ENCODE measurements at places on chromosomes 12 and 14.
A peak's percentile ranks its signal among the peaks of the same experiment; 100 is the strongest.

DNA sequence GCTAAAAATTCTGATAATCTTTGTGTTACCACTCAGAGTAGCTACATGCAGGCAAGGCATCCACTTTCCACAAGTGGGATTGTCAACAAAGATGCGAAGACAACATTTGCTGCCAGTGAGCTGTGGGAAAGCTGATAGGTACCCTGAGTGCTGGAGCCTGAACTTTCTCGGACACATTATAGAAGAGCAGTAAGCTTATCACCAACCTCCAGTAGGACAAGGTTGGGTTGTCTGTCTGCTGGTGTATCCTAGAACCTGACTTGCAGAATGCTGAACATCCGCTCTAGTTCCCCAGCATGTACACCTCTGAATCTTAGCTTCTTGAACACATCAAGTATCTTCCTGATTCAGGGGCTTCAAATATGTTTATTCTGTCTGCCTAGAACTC, 103.8 kb upstream of the PPM1H start:
- DNase-seq, result no peak

GRCh38 chr12:54175200-54175963, 13.4 kb downstream of the SMUG1 start:
- no peak for DNase-seq

- DNase-seq, result no peak
Observed at GRCh38 chr12:110647631-110648040, 33.7 kb downstream of the TCTN1 start.

DNA sequence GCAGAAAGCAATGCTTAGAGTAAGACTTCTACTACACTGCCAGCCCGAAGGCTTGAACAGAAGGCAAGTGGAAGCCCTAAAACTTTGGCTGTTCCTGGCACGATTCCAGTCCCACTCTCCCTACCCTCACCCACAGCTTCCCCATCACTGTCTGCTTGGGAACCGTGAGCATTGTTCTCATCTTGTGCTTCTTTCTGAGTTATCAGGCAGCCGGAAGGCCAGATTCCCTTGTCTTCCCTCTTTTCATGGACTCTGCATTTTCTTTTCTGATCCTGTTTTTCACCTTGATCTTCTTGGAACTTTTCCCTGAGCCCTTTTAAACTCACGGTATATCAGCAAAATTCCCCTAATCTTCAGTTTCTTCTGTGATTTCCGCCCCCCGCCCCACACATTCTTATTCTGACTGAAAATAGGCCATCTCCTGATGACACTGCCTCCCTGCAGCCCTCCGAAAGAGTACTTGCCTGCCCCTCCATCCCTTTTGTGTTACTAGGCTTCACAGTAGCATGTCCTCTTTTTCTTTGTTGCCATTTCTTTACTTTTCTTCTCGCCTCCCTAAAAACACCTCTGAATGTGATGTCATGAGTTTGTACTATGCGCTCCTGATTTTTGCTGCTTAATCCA, 29.9 kb downstream of the RCOR1 start:
- DNase-seq, result no peak

- no peak for DNase-seq
Observed at GRCh38 chr12:4802841-4803240, 82.6 kb downstream of the GALNT8 start.

- peak; percentile 19 for DNase-seq
Observed at GRCh38 chr12:2582631-2583030, 212.1 kb upstream of the FKBP4 start.

DNA sequence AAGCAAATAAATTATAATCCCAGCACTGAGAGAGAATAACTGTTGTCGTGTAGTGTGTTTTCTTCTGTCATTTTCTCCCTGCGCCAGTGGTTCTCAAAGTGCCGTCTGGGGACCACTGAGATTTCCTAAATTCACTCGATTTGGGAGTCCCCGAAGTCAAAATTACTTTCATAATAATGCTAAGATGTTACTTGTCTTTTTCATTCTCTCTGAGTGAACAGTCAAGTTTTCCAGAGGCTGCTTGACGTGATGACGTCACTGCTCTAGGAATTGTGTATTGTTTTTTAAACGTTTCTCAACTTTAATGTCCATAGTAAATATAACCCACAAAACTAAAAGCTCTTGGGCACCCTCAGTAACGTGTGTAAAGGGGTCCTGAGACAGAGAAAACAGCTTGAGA, 796 bp upstream of the POP5 start:
- DNase-seq, result no peak

DNA sequence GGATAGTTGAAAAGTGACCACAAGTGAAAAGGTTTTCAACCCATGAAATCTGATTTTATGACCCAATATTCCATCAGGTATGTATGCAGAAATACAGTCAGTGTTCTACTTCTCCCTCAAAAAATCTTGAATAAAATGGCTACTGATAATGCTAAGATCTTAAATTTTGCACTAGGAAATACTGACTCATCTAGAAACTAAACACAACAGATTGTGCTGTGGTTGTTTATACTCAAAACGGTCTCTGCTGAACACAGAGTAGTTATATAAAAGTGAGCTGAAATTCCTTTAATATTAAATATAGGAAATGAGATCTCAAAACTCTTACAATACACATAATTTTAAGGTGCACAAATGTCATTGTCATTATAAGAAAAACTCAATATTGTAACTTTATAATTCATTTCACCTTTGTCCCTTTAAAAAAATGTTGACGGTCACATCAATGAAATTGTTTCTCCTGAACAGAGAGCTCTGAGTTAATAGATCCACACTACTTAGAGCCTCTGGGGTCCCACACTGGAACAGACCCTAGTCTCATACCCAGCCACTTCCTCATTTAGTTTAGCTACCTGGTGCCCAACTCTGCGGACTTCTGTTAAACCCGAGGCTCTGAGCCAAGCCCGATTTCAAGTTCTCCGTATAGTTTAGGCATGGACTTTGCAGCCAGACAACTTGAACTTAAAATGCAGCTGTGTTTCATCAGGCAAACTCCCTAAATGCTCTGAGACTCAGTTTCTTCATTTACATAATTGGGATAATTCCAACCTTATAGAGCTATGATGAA, 9.3 kb downstream of the COCH start:
- DNase-seq, result no peak

DNA sequence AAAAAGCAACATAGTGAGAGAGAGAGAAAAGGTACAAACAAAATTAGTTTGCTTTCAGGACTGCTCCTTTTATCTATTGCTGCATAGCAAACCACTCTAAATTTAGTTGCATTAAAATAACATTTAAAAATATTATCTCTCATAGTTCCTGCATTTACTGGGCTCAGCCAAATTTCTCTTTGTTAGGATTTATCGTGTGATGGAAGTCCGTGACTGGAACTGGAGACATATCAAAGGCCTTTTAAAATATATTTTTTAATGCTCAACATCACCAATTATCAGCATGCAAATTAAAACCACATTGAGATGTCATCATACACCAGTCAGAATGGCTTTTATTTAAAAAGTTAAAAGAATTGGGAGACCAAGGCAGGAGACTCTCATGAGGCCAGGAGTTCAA, 107.6 kb upstream of the SYT1 start:
- DNase-seq, result no peak

GRCh38 chr12:52828591-52829021, 5.5 kb downstream of the KRT79 start:
- DNase-seq, result no peak

DNA sequence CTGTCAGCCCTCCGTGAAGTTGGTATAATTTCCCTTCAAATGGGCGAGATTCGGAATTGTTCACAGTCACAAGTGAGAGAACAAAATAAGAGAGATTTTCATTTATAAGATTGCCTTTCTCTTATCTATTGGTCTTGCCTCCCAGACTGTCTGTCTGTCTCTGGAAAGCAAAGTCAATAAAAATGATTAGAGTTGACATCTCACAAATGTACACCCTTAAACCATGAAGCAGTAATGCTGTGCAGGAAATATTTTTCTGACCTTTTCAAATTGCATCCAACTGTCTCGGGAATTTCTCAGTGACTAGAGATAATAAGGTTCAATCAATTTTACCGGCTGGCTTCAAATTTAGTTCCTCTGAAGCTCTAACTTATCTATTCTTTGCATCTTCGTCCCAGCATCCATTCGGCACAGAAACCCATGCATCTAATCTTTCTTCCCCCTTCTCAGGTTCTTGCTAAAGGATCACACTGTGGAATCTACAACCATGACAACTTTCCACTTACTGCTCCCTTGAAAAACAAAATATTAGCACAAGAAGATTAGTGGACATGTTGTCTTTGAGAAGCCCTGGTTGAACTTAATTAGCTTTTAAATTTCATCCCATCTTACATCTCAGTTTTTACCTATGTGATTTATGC, 93.1 kb downstream of the RMST start:
- DNase-seq, result no peak

DNA sequence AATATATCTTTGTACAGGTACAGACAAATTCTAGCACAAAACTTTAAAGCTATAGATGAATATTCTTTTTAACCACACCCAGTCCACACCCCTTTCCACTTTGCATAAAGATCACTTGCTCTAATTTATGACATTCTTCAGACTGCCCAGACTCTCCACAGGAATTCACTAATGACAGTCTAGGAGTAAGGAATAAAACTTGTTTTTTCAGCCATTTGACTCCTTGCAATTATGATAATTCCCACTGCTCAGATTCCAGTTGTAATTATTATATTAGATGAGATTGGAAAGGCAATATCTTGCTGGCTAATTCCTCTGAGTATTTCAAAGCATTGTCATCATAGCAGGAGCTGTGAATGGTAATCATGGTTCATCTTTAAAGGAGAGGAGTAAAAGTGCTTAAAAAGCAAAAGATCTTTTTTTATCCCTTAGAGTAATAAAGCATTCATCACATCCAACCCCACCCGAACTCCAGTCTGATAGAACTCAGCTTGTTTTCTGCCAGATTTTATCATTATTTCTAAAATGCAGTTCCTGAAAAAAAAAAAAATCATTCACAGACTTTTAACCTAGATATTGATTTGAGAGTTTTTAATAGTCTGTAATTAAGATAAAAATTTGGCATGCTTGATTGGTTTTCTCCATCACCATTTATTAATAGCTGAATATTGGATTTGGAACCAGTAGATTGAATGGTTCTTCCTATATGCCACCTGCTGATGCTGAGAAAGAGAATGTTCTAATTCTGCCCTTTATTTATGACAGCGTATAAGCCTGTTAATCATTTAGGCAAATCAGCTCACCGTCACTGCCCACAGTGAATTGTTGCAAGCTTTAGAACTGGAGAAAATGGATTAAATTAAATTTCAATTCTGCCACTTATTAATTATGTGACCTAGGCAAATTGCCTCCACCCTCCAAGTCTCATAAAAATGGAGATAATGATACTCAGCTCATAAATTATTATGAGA, 93.9 kb upstream of the RASSF8 start:
- DNase-seq, result peak; percentile 77

DNA sequence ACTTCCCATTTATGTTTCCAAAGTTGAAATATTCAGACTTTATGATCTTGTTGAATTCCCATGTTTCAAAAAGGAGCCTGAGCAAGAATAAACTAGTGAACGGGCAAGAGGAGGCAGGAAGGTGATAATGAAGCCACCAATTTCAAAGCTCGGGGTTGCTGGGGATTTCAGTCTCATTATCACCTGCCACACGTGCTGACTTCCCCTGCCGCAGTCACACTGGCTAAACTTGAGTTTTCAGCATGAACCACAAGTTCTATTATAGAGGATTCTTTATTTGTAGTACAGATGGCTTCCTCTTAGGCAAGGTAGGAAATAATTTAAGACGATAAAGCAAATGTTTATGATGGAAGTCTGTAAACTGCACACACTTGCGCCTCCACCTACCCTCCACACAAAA, 18.1 kb upstream of the DIABLO start:
- DNase-seq, result no peak

DNA sequence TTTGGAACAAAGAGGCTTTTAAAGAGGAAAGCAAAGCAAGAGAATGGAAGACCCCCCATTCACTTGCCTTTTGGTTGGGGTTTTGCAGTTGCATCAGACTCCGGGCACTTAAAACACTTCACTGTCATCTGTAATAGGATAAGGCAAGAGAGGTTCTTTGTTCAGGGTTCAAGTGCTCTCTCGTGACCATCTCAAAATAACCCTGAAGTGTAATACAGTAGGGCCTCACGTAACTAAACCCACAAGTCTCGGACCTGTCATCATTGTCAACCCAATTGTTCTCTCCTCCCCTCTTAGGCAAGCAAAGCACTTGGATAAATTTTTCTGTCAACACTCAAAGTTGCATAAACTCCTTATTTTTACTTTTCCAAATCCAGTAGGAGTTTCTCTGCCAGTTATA, 26.9 kb upstream of the MYBPC1 start:
- DNase-seq, result no peak

DNA sequence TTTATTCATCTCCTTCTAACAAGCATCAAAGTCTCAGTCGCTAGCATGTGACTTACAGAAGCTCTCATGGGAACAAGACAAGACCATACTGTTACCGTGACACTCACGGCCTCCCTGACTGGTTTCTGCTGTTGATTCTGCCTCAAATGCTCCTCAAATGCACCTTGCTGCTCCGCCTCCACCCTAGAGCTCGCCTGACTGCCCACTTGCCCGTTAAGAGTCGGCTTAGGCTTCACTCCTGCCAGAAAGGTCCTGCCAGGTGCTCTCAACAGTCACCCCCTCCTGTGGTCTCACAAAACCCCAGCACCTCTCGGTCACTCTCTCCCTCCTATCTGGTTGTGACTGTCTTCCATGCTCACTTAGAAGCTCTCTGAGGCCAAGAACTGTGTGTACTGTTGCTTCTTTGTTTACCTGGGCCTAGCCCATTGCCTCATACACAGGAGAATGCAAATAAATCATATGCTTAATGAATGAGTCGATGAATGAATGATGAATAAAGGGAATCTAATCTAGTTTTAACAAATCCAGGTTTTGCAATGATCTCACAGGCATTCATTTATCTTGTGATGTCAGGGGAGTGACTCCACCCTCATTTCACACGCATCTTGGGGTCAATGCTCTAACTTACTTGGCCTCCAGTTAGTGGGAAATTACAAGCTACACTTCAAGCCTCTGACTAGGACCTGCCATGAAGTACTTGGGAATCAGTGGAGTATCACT, 41.3 kb downstream of the SSH1 start:
- peak; percentile 48 for DNase-seq

GRCh38 chr12:128388461-128389000, 121.6 kb downstream of the TMEM132C start:
- DNase-seq, result no peak

DNA sequence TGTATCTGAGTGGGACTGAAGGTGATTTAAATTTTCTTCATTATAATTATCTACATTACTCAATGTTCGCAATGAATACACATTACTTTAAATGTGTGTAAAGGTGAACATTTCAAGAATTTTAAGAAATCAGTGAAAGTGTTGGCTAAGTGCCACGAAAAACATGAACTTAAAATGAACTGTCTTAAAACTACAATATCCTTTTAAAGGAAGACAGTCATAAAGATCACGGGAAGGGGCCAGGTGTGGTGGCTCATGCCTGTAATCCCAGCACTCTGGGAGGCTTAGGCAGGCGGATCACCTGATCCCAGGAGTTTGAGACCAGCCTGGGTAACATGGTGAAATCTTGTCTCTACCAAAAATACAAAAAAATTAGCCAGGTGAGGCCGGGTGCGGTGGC, 11.2 kb downstream of the MOK start:
- peak; percentile 37 for DNase-seq
